CD4-positive, alpha-beta T cell treated with Interleukin-15 for 4 hours (primary cell): ENCODE measurements at places on chromosomes 12 and 14.
A peak's percentile ranks its signal among the peaks of the same experiment; 100 is the strongest.

DNA sequence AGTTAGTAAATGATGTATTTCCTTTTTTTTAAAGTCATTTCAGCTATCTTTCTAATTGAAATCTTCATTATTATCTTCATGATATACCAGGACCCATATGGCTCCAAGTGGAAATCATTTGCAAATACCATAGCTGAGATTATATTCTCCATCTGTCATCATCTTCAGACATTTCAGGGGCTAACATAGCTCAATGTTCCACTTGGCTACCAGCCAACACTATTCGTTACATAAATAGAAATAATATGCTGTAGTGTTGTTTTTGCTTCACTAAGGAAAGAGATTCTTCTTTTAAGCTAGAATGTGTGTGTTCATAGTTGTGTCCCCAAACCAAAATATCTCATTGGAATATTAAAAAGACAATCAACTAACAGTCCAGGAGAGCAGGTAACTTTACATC lies 225.1 kb downstream of the DIO2 start:
- DNase-seq, result no peak

DNA sequence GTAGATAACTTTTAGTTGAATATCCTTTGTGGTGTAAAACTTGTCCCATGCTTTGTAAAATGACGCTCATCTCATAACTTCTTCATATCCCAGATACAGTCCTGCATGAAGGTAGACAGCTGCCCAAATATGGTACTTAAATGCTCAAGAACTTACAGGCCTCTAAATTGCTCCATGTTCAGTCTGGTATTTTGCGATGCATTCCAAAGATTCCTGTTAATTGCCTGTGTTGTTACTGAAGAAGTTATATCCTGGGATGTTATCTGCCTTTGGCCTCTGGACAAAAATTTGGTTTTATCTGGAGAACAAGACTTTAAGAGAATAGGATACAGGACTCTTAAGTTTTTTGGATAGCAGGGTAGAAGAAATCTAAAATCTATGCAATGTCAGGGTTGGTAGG lies 473.0 kb downstream of the PCNX1 start:
- DNase-seq, result no peak

GRCh38 chr12:104215638-104216297 lies at the start of gene TXNRD1:
Gene TXNRD1, plus strand, starts transcription at chr12:104215779. Its CDS starts 24 bp downstream, at chr12:104215803.
- peak; percentile 86 for DNase-seq

DNA sequence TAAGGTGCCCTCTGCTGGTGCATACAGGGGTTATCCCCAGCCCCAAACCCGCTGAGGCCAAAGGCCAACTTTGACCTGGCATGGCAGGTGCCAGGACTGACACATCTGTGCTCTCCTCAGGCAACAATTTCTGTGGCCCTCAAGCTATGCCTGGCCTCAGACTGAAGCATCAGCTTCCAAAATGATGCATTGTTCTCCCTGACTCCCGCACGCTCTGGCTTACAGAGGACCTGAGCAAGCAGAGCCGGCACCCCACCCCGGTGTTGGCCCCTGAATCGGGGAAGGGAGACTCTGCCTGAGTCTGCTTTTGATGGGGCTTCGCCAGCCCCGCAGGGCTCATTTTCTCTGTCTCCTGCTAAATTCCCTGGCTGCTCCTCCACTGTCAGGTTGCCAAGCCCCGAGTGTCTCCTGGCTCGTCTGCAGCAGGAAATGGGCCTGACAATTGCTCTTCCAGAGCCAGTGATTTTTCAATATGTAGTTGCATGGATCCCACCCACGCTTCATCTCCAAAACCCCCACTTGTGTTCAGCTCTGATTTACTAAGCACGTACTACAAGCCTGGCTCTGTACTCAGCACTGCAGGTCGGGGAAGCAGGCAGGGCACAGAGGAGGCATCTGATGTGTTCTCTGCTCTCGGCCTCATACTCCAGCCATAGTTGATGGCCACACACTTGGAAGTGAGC lies 126.1 kb downstream of the SLC38A6 start:
- DNase-seq, result no peak

GRCh38 chr14:34722723-34723545 lies 8.5 kb upstream of the CFL2 start:
- peak; percentile 54 for DNase-seq

DNA sequence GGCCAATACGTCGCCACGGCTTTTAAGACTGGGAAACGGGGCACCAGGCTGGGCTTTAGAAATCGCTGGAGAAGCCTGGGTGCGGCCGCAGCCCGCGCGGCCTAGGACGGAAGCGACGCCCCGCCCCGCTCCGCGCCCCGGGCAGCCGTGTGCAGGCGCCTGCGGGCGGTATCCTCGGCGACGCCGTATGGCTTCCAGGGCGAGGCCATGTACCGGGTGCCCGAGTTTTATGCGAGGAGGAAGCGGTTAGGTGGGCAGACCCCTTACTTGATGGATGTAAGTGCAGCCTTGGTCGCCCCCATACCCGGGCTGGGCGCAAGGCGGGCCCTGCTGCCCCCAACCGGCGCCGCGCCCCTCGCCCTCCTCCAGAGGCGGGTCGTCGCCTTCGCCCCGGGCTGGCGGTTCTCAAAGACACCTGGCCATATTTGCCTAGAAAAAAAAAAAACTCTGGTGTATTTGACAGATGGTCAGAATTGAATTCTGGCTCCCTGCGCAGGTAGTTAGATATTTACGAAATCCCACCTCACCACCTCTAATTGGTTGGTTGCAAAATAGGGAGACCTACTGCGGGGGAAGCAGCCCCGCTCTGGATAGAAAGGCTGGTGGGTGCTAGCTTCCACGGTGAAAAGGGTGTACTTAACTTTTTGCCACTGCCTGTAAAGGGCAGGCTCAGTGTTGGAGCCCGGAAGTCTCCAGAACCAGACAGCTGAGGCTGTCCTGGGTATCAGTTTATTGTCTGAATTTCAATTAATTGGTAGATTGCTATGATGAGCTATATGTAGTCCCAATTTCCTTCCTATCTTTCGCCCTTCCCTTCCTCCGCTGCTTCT lies at the start of gene PPP1R36:
Gene PPP1R36 (plus strand): TSS at position 171 of the 830 bp plus-strand sequence. CDS start 37 bp downstream, at position 208.
- DNase-seq, result peak; percentile 22

GRCh38 chr14:69580009-69580577 lies 5.4 kb upstream of the CCDC177 start:
- no peak for DNase-seq

GRCh38 chr12:15597125-15597830 lies 191.9 kb downstream of the EPS8 start:
- no peak for DNase-seq

- DNase-seq, result no peak
Observed at GRCh38 chr12:218728-219590, 5.0 kb upstream of the SLC6A12 start.

GRCh38 chr12:123421314-123421713 lies 15.2 kb downstream of the RILPL2 start:
- DNase-seq, result no peak

GRCh38 chr14:106843951-106844483 lies 1317.6 kb downstream of the TMEM121 start:
- peak; percentile 39 for DNase-seq

DNA sequence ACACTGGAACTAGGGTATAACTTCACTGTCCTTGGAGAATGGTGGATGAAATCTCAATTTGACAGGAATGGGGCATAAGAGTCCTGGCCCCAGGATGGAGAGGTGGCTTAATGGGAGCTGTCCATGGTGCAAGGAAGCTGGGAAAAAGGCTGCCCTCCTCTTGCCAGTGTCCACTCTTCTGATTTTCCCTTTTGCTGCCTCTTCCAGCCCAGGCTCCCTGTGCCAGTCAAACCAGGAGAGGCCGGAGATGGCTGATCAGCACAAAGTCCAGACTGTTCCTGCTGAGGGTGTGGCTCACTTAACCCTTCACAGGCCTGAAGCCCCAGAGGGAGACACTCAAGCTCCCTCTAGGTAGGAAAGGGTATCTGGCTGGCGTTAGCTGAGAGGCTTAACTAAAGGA lies at the start of gene MYO1A:
Gene MYO1A (minus strand): TSS at position 240 of the 400 bp plus-strand sequence. CDS start 1,806 bp downstream, outside the sequence.
- DNase-seq, result no peak
